ENCODE measurements at places on chromosomes 1 and 21.

- no peak for DNase-seq
Measured at GRCh38 chr1:13754510-13755103, 54.6 kb downstream of the PRDM2 start.

- no peak for DNase-seq
Measured at GRCh38 chr1:237692255-237692654, 198.5 kb downstream of the ZP4 start.

GRCh38 chr21:24714646-24715200 is 892.6 kb downstream of the MRPL39 start:
- no peak for DNase-seq

GRCh38 chr1:1361233-1361981 is 3.1 kb upstream of the MXRA8 start:
- no peak for DNase-seq

GRCh38 chr1:30649321-30649991 is 73.9 kb downstream of the MATN1 start:
- DNase-seq, result no peak

DNA sequence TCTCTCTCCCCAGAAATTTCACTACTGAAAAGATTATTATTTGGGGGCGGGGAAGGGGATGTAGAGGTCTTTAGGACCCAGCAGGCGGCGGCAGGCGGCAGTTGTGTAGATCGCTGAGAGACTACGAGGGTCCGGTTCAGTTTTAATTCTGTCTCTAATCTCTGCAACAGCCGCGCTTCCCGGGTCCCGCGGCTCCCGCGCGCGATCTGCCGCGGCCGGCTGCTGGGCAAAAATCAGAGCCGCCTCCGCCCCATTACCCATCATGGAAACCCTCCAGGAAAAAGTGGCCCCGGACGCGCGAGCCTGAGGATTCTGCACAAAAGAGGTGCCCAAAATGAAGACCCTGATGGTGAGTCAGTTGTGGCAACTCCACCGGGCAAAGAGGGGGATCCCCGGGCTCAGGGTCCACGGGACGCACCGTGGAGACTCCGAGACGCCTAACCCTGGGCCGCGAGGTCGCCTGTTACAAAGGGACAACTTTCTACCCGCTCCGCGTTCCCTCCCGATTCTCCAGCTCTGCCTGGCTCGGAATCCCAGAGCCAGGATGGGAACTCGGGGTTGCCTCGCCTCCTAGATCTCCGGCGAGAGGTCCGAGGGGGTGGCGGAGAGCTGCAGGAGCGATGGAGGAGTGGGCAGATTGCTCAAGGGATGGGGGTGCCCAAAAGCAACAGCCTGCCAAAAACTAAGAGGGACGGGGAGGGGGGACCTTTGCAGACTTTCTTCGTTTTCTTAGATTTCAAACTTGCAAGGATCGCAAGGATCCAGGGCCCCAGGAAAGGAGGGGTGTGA is at the start of gene ST6GALNAC5:
Gene ST6GALNAC5 (plus strand): TSS at position 139 of the 789 bp plus-strand sequence.
- DNase-seq, result no peak

GRCh38 chr1:211035821-211036380 is 98.0 kb downstream of the KCNH1 start:
- DNase-seq, result no peak

- no peak for DNase-seq
Measured at GRCh38 chr1:18548643-18549042, 67.9 kb downstream of the KLHDC7A start.

- DNase-seq, result no peak
Measured at GRCh38 chr21:36375994-36376393, 9.2 kb upstream of the CHAF1B start.

DNA sequence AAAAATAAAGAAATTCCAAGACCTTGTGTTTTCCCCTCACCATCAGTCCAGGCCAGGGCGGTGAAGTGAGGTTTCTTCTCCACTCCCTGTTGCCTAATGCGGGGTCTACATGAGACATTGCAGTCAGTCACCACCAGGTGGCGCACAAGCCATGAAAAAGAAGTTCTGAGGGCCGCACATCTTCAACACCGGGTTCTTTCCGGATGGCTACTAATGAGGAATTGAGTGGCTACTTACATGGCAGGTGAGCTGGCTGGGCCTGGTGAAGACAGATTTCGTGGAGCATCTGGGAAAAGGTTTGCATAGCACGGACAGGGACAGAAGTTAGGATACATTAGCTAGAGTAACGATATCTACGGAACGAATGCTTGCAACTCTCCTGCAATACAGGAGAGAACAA is 15.8 kb upstream of the S100A11 start:
- DNase-seq, result peak; percentile 75

DNA sequence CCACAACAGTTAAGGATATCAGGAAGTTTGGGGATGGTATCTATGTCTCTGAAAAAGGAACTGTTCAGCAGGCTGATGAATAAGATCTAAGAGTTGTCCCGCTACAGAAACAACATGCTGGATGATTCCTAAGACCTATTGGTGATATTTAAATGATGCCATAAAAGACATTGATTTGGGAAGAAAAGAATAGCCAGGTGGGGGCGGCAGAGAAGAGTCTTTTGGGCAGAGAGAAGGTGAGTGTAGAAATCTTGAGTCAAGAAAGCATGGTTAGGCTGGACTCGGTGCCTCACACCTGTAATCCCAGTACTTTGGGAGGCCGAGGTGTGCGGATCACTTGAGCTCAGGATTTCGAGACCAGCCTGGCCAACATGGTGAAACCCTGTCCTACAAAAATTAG is 11.8 kb upstream of the TMEM201 start:
- no peak for DNase-seq

- no peak for DNase-seq
Measured at GRCh38 chr1:169108863-169109560, 2.5 kb downstream of the ATP1B1 start.

DNA sequence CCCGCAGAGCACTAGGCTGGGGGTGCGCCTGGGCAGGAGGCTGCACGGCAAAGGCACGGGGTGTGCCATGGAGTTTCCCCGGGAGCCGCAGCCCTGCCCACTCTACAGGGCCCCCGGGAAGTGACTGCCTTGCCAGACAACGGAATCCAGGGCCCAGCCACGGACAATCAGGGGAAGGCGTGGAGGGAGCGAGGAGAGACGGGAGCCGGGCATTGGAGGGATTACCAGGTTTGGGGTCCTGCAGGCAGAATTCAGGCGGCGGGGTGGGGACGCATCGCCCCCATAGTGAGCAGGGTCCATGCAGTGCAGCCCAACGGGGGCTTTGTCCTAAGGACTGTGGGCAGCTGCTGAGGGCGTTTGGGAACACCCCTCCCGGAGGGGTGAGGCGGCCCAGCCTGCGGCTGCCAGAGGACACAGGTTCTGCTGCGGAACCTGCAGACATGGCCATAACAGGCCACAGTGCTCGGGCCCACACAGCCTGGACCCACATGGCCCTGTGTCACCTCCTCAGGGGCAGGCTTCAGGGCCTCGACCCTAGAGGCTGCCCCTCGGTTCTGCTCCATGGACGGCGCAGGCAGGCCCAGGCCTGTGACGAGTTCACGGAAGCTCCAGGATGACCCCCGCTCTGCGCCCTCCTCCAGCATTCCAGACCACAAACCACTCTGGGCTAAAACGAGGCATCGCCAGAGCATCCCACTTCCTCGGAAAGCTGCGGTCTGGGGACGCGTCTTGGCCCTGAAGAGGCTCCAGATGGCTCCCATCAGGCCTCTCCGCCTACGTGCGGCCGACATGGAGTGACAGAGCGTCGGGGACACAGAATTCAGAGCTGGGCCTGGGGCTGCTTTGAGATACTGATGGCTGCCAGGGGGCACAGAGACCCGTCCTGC is 54.5 kb downstream of the COL6A1 start:
- no peak for DNase-seq

DNA sequence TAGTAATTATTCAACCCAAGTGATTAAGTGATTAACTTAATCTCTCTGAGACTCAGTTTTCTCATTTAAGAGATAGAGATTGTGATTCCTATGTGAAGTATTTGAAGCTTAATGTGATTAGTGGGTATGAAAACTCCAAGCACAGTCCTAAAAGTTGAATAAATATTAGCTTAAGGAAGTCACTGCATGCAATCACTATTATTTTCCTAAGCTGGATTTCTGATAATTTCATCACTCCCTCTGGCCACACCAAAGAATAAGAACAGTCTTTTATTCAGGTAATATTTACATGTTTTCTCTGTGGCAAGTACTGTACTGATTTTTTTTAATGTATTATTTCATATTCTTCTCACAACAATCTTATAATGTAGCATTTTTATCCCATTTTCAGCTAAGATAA is 31.1 kb downstream of the CD55 start:
- no peak for DNase-seq

DNA sequence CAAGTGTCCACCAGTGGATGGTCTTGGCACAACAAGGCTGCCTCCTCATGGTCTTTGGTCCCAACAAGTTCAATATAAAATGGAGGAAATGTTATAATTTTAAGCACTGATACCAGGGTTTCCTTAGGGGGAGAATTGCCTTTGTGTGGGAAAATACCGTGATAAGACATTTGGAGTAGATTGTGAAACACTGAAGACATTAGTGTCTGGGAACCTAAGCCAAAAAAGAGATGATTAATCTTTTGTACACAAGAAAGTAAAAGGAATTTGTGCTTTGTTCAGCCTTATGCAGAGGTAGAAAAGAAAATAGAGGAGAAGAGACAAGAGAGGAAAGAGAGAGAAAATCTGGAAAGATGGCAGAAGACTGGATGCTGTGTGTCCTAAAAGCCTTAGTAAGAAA is 36.1 kb downstream of the ST6GALNAC3 start:
- no peak for DNase-seq
